ENCODE measurements at places on chromosomes 16 and 17.

DNA sequence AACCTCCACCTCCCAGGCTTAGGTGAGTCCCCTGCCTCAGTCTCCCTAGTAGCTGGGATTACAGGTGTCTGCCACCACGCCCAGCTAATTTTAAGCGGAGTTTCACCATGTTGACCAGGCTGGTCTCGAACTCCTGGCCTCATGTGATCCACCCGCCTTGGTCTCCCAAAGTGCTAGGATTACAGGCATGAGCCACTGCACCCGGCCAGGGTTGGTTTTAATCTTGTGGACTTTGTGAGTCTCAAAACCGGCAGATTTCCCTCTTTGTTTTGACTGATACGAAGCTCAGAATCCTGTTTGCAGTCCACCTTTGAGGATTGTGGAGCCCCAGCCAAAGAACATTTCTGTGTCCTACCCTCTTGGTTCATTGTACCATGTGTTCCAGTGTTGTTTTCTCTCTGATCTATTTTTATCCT lies 16.4 kb upstream of the CPSF4L start:
- no peak for DNase-seq

DNA sequence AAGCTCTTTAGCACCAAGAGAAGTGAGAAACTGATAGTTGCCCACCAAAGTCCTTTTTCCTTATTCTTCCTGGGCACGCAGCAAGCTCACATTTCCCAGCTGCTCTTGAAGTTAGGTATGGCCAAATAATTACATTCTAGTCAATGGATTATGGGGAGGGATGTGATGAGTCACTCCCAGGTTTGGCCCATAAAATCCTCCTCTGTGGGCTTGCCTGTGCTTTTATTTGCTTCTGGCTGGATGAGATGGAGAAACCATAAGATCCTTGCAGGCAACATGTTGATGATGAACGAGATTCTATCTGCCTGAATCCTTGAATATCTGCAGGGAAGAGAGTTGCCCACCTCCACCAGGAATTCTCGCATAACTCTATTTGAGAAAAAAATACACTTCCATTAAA lies 568.3 kb upstream of the SALL1 start:
- DNase-seq = no peak

GRCh38 chr17:34248511-34249024 lies 6.5 kb upstream of the CCL2 start:
- DNase-seq = no peak

DNA sequence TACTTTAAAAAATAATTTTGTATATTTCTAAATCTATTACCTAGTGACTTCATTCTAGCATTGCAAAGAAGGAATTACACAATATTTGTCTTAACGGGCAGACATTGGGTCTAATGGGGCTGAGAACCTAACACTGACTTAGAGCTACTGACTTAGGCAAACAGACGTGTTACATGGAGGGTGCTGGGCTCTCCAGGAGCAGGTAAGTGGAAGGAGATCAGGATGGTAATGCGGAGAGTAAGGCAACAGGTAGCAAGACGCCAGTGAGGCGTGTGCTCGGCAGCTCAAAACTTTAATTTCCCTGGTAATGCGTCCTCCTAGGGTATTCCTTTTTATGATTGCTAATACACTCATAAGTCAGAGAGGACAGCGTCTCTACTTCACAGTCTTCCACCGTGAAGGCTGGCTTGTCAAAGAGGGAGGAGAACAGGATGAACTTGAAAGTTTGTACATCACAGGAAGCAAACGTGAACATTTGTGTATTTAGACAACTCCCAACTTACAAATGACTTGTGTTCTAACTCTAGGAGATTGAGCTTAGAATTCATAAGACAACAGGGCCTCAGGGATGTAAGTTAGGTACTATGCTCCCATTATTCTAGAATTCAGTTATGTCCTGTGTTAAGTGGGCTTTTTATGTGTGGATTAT lies 4.6 kb downstream of the KRT28 start:
- no peak for DNase-seq

Measured in CD4-positive, alpha-beta T cell treated with Interleukin-6 for 4 hours (primary cell).